ENCODE measurements at places on chromosomes 2 and 18.

DNA sequence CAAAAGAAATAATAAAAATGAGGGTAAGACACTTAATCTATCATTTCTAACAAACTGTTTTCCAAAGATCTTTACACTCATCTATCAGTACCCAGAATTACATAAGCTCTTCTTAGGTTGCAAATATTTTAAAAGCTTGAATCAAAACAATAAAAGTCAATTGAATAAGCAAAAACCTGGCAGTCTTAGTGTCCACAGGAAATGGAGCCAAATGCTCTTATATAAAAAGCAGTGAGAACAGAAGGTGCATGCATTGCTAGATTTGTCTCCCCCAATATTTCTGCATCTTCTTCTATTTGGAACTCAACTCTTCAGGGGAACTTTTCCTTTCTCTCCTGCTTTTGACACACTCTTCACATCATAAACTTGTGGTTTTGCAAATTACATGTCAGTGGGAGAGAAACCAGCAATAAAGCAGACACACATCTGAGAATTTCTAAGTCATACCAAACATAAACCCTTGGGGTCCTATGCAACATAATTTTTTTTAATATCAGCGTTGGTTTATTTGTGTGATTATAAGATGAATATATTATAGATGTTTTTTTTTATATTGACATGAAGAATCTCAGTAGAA lies 343.9 kb upstream of the ACVR2A start:
- DNase-seq = no peak

DNA sequence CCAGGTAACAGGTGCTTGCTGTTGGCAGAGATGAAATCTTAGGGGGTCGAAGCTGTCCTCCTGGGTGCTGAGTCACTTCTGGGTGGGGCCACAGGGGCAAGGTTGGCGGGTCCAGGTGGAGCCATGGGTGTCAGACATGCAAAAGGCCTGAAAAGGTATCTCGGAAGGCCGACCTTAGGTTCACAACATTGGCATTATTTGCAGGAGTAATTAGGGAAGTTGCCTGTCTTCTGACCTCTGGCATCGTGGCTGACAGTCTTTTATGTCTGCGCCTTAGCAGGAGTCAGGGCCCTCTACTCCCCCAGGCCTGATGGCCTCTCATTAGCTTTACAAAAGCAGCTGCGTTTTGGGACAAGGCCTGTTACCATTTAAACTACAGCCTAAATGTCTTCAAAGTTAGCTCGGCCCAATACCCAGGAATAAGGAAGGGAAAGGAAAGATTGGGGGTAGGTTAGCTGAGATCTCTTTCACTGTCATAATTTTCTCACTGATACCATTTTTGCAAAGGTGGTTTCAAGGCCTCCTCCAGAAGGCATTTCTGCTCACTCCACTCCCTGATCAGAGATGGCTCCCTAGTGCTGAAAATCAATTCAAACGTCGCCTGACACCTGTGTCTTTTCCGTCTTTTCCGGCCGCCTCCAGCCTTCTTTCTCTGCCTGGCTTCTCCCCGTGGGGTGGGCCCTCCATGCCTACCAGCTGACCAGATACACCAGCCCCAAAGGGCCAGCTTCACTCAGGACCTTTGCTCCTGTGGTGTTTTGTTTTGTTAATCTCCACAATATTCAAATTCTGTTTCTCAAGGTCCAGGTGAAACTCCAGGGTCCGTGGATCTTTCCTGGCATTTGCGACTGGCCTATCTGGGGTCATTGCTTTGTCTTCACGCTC lies 90.8 kb downstream of the RHOB start:
- no peak for DNase-seq

- DNase-seq = no peak
Measured at GRCh38 chr2:84897773-84898172, 7.7 kb upstream of the TMSB10 start.

- DNase-seq = no peak
Measured at GRCh38 chr18:43789234-43790000, 512.1 kb upstream of the SYT4 start.

DNA sequence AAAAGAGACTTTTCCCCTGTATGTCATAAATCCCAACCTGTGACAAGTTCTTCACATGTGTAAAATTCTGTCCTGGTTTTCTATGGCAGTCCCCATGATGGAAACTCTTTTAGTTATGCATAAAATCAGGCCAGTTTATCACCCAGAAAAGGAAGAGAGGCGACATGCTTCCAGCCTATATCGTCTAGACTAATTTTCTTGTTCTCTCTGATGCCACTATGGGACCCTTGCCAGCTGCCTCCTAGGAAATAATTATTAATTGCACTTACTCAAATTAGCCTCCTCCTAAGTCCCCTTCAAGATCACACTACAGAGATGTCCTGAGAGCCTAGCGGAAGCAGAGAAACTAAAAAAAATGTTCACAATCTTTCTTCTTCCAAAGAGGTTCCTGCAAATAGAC lies 722.4 kb downstream of the NRXN1 start:
- DNase-seq = no peak

- DNase-seq = no peak
Measured at GRCh38 chr2:37825586-37825985, 99.5 kb upstream of the RMDN2 start.

DNA sequence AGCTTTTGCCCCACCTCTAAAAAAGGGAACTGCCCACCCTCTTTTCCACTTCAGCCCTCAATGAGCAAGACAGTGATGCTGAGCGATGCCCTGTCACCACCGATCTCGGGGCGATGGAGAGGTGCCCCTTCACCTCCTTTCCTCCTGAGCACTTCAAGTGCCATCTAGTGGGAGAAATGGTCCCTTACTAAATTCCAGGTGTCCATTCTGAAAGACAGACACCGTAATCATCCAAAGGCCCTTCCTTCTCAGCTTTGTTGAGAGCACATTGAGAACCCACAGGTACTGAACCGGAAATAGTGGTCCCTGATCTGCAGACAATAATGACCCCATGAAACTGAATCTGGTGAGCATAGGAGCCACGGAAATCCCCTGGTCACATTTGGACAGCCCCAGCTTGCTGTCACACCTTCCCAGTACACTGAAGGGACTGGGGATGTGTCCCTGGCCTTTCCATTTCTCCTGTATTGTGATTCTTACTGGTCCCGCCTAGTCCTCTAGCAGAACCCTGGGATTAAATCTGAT lies 38.5 kb downstream of the KCTD18 start:
- DNase-seq = no peak

DNA sequence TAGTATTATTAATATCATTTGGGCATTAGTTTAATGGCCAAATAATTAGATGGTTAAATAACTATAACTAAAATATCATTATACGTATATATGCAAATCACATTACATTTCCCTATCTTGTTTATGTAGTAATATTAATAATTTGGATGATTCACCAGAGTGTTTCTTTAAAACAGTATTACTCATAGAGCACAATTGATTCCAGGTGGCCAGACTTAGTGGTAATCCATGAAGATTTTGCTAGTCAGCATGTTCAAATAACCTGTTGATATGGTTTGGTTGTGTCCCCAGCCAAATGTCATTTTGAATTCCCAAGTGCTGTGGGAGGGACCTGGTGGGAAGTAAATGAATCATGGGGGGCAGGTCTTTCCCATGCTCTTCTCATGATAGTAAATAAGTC lies 782.3 kb downstream of the LRP1B start:
- DNase-seq = no peak

- no peak for DNase-seq
Measured at GRCh38 chr2:114025030-114025429, 135.1 kb downstream of the ACTR3 start.

DNA sequence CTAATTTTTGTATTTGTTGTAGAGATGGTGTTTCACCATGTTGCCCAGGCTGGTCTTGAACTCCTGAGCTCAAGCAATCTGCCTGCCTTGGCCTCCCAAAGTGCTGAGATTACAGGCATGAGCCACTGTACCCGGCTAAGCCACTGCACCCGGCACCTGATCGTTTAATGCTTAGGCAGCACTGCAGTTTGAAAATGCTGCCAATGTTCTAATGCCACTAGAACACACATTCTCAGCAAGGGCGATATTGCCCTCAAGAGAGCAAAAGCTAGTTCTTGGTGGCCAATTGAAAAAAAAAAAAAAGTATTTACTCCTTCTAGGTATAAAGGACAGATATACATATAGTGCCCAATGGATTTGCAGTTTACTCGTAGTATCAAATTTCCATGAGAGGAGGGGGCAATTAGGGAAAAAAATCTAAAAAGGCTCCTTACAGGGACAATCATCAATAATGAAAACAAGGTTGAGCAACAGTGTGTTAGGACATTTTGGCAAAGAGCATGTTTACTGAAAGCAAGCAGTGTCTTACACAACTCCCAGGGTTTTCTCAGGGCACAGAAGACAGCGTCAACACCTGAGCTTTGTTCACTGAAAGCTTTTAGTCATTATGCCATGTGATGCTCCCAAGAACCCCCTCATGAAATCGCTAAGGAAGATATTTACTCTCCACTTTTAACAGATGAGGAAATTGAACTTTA lies 199.9 kb upstream of the PKDCC start:
- DNase-seq = no peak

- DNase-seq = no peak
Measured at GRCh38 chr2:127121776-127122176, 14.8 kb upstream of the BIN1 start.

DNA sequence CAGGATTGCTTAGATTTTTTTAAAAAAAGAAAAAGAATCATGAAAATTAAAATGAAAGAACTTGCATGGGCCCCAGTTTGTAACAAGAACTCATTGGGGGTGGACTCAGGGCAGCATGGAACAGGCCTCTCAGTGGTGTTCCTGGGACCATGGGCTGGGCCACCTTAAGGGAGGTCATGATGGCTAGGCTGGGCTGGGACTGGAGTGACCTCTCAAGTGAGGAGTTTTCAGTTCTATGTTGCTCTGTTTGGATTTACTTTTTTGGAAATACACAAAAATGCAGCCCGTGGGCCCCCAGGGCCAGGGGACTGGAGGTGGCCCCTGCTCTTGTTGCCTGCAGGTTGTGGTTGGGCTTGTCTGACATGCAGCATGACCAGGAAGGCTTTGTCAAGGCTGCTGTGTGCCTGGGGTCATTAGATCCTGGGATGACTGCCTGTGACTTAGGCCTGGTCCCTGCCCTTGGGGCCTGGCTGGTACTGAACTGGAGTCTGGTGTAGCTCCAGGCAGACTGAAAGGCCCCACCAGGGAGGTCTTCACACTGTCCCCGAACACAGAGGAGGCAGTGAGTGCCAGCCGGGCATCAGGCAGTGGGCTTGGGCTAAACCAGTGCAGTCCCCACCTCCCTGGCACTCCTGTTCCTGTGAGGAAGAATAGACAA lies 115.6 kb downstream of the GLI2 start:
- DNase-seq = no peak

- DNase-seq = no peak
Measured at GRCh38 chr2:15092181-15092580, 459.7 kb downstream of the LRATD1 start.

GRCh38 chr2:60302377-60303126 lies 250.9 kb downstream of the BCL11A start:
- no peak for DNase-seq

DNA sequence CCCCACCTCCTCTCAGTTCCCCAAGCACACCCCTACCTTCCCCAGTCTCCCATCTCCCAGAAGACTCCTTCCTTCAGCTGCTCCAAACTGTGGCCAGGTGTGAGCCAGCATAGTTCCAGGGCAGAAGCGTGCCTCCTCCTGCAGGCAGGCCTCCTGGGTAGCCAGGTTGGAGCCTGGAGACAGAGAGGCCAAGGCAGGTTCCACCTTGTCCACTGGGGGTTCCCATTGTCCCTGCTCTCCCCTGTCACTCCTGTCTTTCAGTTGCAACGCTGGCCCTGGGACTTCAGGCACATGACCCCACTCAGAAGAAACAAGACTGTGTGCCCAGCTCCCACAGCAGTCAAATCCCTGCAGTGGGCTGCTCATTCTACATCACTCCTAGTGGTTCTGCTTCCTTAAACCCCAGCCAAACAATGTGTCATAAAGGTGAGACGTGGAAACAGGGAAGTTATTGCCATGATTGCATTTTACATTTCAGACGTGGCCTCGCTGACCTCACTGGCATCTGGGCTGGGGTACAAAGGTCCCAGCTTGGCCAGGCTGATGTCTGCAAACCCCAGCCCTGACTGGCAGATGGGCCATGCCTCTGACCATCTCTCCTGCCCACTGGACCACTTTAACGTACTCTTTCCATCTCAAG lies 96.5 kb upstream of the BOD1L2 start:
- DNase-seq = no peak

DNA sequence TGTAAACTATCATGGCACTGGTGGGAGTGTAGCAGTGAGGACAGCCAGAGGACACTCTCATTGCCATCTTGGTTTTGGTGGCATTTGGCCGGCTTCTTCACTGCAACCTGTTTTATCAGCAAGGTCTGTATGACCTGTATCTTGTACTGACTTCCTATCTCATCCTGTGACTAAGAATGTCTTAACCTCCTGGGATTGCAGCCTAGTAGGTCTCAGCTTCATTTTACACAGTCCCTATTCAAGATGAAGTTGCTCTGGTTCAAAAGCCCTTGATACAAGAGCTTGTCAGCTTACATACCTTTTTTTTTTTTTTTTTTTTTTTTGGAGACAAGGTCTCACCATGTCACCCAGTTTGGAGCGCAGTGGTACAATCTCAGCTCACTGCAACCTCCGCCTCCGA lies 110.9 kb downstream of the METTL8 start:
- DNase-seq = no peak

DNA sequence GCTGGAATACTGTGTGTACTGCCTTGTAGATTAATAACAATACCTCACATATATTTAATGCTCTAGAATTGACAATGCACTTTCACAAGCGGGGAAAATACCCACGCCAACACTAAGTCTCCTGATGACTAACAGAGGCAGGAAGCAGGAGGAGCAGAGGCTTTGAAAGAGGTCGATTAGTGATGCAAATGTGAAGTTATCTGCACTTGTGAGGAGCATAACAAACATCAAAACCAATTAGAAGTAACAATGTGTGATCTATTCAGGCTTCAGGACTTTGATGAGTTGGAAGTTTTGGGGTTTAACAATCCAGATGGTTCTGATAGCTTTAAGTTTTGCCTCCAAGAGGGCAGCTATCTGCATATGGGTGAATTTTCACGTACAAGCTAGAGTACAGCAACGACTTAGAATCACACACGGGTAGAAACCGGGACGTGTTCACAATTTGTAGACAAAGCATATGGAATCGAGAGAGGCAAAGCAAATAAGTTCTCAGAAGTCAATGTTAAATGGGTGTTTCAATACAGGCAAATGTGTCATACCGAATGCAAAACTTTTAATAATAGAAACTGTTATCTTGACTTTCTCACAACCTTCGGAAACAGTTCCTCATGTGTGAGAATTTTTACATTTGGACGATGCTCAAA lies 114.5 kb downstream of the METTL8 start:
- DNase-seq = no peak

- DNase-seq = no peak
Measured at GRCh38 chr18:62621546-62621945, 93.8 kb upstream of the PHLPP1 start.

DNA sequence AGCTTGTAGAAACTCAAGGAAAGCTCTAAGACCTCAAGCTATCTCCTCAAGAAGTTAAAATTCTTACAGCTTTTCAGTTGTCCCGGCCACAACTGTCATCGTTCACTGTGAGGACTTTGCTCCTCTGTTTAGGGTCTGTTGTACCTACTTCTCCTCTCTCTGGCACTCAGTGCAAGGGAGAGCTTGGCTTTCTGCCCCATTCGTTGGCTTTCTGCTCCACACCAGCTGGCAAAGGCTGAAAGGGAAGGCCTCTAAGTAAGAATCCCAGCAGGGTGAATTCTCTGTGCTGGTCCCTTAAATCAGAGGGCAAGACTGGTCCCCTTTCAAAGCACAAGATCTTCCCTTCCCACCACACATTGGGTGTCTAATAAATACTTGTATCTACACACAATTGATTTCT lies 17.3 kb downstream of the ZBTB7C start:
- no peak for DNase-seq

Data from NCI-H187 treated with DMSO at 0.1 percent for 48 hours (cell line).